ENCODE measurements at places on chromosomes 2 and 18.
A peak's percentile ranks its signal among the peaks of the same experiment; 100 is the strongest.

GRCh38 chr2:170076189-170076588, 101.8 kb upstream of the MYO3B start:
- no peak for DNase-seq

DNA sequence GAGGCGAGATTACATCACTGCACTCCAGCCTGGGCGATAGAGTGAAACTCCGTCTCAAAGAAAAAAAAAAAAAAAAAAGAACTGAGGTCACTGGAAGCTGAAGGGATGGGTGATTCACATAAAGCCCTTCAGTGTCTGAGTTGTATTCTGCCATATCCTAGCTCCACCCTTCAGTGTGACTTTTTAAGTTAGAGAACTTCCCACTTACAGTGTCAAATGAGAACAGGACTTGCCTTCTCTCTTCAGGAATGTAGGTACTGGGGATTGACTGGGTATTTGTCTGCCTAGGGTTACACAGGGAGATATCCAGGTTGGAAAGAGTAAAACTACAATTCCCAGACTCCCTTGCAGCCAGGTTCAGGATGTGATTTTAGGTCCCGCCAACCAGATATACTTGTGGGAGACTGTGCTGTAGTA, 37.9 kb downstream of the EHD3 start:
- DNase-seq = peak; percentile 40

GRCh38 chr18:43879415-43879814, 602.1 kb upstream of the SYT4 start:
- DNase-seq = peak; percentile 35

DNA sequence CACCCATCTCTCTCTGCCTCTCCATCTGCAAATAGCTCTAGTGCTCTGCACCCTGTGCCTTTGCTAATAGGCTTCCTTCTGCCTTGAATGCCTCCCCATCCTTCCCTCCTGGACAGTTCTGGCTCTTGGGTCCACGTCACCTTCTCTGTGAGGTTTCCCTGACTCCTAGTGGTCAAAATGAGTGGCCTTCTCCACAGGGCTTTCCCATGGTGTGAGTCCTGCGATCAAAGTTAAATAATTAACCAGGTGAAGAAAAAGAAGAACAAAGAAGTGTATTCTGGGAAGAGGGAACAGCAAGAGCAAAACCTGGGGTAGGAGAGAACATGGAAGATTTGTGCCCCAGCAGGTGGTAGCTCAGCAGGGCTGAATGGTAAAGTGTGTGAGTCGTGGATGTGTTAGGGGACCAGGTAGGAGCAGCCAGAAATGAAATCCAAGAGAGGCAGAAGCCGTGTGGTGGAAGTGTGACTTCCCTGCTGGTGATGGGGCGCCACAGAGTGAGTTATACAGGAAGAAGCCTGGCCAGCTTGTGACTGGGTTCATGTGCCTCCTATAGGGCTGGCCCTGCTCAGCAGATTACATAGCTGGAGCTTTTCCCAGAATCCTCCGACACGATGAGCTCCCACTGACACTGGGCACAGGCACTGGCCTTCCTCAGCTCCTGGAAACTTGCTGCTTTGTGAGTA, 93.8 kb upstream of the LDAH start:
- peak; percentile 21 for DNase-seq

DNA sequence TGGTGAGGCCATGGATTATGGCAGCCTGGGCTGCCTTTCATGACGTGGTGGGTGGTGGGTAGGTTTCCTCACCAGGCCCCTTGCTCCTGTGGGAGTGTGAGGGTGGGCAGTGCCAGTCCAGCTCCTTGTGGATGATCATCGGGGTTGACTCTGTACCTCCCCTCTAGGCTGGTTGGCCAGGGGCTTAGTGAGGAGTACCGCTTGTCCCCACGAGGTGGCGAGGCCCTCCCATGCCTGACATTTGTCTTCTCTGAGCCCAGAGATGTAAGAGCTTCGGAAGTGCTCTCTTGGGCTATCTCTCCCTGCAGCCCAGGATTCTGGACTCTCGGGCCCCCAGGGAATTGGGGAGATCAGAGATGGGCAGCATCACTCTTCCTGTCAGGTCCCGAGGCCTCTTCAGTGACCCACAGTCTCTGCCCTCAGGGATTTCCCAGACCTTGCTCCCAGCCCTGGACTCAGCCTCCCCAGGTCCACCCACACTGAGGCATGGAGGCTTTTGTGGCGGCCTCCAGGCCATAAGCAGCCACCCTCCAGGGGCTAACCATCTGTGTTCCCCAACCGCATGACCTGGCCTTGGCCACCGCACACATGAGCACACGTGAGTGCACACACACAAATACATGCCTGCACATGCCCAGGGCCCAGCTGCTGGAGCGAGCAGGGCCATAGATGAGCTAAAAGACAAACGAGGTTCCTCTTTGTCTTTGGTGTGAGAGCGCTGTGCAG, 6.5 kb downstream of the SPR start:
- peak; percentile 85 for DNase-seq

DNA sequence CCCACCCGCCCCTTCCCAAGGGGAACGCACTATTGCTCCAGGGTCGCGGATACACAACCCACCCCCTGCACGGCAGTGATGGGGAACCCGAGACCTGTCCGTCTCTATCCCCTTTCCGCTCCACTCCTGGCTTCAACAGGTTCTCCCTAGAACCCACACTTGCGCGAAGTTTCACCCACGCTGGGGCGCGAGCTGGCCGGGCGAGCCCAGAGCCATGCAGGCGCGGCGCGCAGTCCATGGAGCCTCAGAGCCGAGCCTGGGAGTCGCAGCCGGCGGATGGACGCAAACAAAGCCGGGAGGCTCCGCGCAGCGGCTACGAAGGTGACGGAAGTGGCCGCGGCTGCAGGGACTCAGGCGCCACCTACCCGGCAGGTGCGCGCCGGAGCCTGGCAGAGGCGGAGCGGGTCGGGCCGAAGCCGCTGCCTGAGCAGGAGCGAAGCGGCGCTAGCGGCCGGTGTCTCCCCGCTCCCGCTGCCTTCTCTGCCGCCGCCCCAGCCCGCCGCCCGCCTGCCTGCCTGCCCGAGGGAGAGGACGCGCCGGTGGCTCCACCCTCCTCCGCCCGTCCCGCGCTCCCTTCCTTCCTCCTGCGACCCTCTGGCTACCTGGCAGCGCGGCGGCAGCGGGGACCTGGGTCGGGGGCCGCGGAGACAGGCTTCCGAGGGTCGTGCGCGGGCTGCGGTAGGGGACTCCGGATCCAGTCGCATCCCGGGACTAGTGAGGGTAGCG, 14.0 kb downstream of the ALPG start:
- DNase-seq = no peak

- no peak for DNase-seq
These were observed 122.7 kb upstream of the GCFC2 start for GRCh38 chr2:75833386-75833785.

GRCh38 chr2:56475191-56475590, 291.4 kb downstream of the CCDC85A start:
- DNase-seq = no peak

DNA sequence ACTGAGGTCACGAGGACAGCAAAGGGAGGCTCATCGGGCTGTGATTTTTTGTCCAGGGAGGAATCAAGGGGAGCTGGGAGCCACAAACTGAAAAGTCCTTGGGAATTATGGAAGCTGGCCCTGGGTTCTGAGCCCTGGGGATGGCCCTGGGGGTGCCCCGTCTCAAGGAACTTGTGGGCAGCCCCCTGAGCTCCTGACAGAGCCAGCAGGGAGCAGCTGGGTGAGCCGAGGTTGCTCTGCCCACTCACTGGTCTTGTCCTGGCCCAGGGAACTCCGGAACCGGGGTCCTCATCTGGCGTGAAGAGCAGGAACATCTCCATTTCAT, 61.3 kb upstream of the HDAC4 start:
- no peak for DNase-seq

- DNase-seq = peak; percentile 74
These were observed 9.1 kb upstream of the B3GNT7 start for GRCh38 chr2:231386446-231386845.

DNA sequence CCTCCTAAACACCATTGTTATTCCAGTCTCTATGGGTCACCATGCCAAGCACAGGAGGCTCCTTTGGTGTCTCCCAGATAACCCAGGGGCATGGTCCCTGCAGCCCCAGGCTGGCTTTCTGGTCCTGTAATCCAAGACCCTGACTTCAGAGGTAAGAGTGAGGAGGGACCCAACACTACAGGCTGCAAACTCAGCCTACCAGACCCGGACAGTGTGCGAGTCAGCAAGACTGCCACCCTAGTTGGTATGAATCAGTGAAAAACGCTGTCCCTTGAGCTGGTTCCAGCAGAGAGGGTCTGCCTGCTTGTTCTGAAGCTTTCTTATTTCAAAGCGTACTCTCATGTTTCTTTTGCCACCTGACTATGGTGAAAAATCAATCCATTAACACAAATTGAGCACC, 47.6 kb upstream of the ZFP36L2 start:
- no peak for DNase-seq

DNA sequence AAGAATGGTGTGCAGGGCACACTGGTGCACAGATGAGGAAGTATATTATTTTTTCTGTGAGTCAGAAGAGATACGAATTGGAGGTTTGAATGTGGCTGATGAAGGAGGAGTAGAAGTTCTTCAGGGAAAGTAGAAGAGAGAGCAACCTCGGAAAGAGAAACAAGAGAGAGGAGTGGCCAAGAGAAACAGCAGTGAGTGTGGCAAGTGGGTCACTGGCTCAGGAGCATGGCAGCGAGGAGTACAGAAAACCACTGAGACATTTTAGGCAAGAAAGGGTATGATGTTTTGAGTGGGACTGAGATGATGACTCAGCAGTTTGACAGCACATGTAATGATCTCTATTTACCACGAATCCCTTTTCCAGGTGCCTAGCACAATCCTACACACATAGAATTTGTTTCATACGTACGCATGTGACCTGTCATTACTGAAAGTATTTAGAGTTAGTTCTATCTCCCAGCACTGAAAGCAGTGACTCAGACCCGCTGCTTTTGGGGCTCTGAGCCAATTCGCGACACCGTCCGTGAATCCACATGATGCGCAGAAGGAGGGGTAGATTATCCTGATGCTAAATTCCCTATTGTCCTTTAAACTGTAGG, 915.4 kb downstream of the DCDC2C start:
- no peak for DNase-seq

- no peak for DNase-seq
These were observed 63.6 kb downstream of the MARCO start for GRCh38 chr2:119005555-119005954.

DNA sequence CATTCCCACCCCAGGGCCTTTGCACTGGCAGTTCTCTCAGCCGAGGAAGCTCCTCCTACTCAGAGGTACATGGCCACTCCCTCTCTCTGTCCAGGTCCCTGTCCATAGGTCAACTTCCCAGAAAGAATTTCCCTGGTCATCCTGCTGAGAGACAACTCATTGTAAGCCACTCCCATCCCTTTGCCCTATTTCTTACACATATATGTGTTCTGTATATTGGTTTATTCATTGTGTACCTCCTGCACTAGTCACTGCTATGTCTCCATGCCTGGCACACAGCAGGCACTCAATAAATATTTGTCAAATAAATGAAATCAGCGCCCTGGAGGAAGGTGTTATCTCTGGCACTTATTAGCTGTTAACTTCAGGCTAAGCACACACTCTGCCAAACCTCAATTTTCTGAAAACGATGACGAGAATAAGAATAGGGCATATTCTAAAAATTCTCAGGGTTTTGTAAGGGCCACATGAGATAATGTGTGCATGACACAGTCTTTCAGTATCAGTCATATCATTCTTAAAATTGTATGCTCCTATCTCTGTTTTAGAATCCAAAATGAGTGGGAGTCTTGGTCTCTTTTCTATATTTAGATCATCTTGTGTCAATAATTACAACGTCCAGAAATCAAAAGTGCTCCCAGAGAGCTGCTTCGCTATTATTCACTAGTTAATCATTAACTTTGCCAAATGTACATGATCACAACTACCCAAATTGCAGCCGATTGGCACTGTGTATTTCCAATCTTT, 198.0 kb downstream of the ALK start:
- DNase-seq = no peak

DNA sequence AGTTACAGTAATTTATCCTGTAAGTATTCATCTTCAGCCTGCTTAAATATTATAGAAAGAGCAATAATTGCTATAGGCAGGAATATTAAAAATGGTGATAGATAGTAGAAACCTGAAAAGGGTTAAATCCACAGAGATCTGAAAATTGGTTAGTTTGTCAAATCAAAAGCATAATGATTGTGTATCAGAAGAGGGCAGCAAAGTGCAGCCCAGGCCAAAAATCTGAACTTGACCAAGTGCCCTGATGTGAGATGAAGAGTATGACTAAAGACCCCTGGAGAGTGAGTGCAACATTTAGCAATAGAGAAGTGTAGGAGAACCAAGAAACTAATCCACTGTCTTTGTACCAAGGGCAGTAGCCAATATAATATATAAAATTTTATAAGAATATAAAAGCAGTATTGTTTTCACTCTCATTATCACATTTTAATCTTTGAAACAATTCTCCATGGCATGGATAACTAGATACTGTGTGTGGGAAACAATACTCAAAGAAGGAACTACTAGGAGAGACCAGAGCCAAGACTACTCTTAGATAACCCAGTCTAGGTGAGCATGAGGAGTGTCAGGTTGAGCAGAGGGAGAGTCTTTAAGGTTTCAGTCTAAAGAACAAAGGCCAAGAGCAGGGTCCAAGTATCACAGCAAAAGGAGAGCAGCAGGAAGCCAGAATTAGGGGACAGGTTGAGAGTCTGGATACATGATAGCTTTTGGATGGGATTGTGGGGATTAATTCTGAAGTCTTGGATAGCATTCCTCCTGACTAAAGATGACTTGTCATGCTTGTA, 148.7 kb downstream of the CALCRL start:
- no peak for DNase-seq

- DNase-seq = no peak
These were observed 332.9 kb downstream of the TGIF1 start for GRCh38 chr18:3782901-3783300.

DNA sequence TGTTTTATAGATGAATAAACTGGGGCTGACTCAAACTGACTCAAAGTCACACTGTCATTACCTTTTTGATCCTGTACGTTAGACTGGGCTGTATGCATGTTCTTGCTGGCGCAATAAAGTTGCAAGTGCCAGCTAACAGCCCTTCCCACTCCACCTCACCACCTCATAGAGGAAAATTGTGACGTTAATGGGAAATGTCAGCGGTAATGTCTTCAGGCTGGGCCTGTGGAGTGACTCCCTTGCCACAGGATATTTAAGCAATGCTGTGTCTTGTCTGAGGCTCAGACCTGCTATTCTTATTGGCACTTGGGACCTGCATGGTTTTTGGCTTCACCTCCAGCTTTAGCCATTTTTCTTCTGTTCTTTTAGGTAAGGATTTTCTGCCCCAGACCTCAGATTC, 25.2 kb upstream of the CASP10 start:
- DNase-seq = no peak

GRCh38 chr2:29253-29652, 17.1 kb downstream of the FAM110C start:
- no peak for DNase-seq

GRCh38 chr18:69840445-69840844, 107.2 kb downstream of the CD226 start:
- DNase-seq = peak; percentile 27

DNA sequence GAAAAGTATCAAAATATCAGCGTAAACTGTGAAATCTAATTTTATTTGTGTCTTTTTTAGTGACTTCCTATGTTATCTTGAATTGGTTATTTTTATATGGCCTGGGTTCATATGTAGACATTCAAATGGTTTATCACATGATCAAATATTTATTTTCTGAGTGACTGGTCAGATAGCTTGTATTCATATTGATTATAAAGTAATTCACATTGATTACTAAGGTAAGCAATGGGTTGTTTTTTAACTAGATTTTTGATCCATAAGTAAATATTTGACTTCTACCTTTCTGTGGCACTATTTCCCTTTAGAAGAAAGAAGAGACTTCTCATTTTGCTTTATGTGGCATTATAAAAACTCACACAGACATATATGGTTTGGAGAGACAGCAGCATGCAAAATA, 260.5 kb downstream of the TCF4 start:
- DNase-seq = no peak
